ENCODE measurements at places on chromosomes 5 and 9. TPM values are rescaled to one million over a fixed set of nuclear protein-coding genes. Genes with fewer than 3 reads are reported as not detected.

The LHX2 gene
- total RNA-seq = 0.38 TPM

The OR13C2 gene
- total RNA-seq = not detected

- no peak for DNase-seq
These were observed 653.0 kb upstream of the RORB start for GRCh38 chr9:73844135-73844534.

DNA sequence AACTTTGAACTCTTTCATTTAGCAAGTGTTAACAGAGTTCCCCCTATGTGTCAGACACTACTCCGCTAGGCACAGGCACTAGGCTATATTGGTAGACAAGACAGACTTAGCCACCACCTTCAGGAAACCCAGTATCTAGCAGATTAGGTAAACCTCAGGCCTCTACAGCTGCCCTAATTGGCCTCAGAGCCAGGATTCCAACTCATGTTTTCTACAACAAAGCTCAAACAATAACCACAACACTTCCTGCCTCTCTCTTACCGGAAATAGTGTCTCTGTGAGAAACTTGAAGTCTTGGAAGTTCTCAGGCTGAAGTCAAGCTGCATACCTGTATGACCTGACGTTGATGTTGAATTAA is 116.6 kb upstream of the SLC44A1 start:
- DNase-seq = no peak

DNA sequence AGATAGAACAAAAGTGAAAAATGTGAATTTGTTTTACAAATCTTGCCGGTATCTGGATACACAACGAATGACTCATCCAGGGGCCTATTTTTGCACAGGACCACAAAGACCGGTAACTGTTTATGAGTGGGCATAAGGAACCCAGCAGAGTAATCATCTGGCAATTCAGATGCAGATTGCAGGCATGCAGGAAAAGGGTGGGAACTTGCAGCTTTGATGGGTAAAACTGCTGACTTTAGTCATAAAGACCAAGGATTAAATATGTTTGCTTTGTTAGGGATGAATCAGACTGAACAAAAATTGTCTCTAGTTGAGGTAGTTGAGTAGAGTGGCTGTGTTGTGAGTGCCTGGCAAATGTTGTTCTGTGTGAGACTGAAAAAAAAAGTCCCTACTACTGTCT is 309.6 kb upstream of the CCNH start:
- no peak for DNase-seq

All from left cardiac atrium (tissue), 4 donors.